PC-9 (cell line): ENCODE measurements at places on chromosomes 5 and 9. TPM values are rescaled to one million over a fixed set of nuclear protein-coding genes. Genes with fewer than 3 reads are reported as not detected.

DNA sequence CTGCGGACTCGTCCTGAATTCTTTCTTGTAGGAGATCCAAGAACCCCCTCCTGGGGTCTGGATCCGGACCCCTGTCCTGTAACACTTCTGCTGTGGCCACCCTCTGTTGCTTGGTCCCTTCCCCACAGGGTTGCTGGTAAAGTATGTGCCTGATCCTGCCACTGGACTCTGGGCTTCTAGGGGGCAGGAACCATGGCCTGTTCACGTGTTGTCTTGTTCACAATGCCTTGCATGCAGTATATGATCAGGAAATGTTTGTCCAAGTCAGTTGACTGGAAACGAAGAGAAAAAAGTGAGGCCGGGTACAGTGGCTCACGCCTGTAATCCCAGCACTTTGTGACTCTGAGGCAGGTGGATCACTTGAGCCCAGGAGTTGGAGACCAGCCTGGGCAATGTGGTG lies 139.3 kb upstream of the ALDH1B1 start:
- no peak for DNase-seq

DNA sequence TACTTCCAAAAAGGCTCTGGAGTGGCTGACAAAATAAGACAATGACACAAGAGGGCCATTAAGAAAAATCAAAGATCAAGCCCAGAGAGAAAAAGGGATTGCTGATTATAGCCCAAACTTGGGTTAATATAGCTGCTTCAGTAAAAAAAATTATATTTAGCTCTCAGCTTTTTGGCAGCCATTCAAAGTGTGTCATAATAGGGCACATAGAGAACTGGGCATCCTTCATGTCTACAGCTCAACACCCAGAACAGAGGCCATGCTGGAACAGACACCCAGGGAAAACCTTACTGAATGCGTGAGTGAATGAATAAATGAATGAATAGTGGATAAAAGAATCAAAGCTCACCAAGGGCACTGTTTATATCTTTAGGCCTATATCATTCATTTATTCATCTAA lies 110.1 kb downstream of the SLIT3 start:
- no peak for DNase-seq

- no peak for DNase-seq
Observed at GRCh38 chr5:92841604-92842155, 739.3 kb downstream of the NR2F1-AS1 start.

GRCh38 chr5:73376618-73377170 lies 71.9 kb downstream of the FOXD1 start:
- peak; percentile 45 for DNase-seq

DNA sequence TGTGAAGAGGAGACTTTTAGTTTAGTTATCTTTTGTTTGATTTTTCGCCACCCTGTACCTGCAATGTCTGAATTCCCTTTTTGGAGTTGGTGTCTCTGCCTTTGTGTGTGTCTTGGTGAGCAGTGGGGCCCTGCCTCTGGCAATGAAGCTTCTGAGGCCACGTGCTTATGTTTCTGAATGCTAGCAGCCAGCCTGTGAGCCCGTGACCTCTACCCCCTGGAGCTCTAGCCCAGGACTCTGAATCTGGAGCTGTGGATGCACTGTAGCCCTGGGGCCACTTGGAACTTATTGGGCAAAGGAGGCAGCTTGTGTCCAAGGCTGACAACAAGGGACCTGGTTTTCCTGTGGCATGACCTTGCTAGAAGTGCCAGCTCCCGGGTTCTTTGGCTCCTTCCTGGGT lies 19.4 kb downstream of the ENTREP1 start:
- DNase-seq = no peak

DNA sequence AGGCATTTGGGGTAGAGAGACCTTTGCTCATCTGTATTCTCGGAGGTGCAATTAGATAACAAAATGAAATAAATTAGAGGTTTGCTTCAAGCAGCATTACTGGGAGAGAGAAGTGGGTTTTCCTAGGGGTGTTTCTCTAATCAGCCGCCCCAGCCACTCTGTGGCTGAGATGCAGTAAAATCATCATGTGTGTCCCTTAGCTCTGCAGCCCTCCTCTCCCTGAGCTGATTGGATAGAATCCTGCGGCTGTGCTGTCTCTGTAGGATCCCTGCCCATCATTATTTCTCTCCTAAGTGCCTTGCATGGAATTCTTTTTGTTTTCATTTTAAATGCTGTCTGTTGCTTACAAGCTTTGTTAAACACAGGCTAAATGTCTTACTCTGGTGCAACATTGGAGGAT lies 171.4 kb downstream of the SH3GL2 start:
- no peak for DNase-seq

DNA sequence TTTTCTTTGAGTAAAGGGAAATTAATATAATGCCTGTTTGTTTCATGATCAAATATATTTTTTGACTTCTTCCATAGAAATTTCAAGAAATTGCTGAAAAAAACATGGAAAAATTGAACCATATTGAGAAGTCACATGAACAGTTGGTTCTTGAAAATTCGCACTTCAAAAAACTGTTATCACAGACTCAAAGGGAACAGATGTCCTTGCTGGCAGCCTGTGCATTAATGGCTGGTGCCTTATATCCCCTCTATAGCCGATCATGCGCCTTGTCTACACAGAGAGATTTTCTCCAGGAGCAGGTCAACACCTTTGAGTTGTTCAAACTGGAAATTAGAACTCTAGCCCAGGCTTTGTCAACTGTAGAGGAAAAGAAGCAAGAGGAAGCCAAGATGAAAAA lies 191.4 kb downstream of the CCDC171 start:
- no peak for DNase-seq

GRCh38 chr5:3122985-3123762 lies 371.7 kb upstream of the IRX2 start:
- DNase-seq = no peak

- no peak for DNase-seq
Observed at GRCh38 chr5:133353741-133354140, 258.6 kb downstream of the FSTL4 start.

GRCh38 chr5:92119110-92119509 lies 736.0 kb upstream of the ARRDC3 start:
- no peak for DNase-seq

DNA sequence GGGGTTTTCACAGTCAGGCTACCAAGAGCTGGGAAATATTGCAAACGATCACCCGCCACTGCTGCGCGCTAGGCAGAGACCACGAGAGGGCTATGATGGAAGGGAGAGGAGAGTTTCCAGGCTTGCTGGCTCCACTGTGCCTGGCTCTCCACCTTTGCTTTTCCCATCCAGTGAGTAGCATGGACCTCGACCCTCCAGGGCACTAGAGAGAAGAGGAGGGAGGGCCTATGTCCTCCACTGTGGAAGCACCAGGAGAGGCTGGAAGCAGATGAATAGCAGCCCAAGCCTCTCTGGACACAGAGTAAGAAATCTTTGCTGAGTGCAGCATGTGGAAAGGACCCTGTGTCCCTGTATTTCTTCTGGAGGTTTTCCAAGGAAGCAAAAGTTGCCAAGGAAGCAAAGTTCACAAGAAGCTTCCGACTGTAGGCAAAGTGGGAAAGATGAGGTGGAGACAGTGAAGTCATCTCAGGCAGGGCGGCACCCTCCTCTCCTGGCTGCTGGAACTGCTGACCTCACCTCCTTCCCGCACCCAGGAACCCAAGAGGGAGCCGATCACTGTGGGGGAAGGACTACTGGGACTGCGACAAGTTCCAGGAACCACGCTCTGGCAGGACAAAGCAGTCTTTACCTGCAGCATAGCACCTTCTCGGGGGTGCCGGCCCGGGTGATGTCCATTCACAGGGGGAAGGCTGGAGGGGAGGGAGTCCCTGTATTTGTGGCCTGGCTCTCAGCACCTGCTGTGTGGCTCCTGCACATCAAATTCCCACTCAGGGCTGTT lies 79.6 kb downstream of the CSNK1A1 start:
- DNase-seq = peak; percentile 54

DNA sequence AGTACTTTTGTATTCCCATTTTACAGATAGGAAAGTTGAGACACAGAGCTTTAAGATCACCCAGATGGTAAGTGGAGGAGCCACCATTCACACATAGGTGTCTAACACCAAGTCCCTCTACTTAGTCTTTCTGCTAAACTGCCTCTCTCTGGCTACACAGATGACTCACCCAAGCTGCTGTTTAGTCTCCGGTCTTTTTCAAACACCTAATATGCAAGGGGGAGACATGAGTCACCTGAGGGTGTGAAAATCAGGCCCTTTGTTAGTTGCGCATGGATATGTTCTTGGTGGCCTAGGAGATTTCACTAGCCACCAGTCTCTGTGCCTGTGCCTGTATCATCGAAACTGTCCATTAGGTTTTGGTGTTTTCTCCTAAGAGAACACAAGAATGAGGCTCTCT lies 117.8 kb downstream of the MAST4 start:
- DNase-seq = peak; percentile 5

DNA sequence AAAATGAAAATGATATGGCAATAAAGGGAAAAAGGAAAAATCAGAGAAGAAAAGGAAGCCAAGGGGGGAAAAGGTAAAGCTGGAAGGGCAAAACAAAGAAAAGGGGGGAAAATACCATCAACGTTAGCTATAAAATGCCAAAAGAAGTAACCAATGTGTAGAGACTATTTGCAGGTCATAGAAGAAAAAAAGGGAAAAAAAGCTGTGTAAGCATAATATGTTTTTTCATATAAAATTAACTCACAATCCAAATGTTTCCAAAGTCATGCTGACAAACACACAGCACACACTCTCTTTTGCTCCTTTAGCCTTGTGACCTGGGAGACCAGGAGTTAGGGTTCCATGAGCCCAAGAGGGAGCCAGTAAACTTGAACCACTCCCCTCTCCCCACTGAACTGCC lies 18.2 kb downstream of the FBN2 start:
- no peak for DNase-seq

DNA sequence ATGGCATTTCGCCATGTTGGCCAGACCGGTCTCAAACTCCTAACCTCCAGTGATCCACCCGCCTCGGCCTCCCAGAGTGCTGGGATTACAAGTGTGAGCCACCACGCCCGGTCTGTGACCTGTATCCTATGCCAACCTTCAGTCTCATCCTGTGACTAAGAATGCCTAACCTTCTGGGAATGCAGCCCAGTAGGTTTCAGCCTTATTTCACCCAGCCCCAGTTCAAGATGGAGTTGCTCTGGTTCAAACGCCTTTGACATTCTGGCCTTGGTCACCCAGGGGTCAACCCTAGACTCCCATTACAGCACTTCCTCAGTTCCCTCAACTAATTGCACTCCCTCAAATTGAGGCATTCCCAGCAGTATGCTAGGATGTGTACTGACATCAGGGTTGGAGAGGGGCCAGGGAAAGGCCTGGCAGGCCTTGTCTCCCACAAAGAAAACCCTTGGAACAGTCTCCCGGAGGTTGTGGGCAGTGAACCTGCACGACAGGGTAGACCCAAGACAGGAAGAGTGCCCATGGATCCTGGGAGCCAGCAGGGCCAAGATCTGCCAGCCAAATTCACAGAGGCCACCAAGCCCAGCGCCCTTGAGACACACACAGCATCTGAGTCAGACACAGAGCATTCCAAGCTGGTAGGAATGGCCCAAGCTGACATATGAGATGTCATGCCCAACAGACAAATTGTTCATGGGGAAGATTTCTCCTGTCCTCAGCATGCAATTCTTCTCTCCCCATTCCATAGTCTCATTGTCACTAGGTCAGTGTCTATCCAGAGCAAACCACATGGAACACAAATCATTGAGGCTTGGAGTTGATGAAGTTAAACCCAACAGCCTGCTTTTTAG lies 24.9 kb upstream of the SMU1 start:
- peak; percentile 68 for DNase-seq

DNA sequence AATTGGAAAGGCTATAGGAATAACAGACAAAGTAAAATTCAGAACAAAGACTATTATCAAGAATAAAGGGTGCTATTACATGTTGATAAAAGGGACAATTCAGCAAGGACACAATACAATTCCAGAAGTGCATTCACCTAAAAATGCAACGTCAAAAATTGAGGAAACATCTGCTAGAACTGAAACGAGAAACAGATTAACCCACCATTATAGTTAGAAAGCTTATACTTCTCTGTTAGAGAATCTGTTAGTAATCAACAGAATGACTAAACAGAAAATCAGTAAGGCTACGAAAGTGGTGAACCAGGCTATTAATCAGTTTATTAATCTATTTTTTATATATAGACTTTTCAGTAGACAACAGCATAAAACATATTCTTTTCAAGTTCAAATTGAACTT lies 14.8 kb downstream of the FCN1 start:
- no peak for DNase-seq

DNA sequence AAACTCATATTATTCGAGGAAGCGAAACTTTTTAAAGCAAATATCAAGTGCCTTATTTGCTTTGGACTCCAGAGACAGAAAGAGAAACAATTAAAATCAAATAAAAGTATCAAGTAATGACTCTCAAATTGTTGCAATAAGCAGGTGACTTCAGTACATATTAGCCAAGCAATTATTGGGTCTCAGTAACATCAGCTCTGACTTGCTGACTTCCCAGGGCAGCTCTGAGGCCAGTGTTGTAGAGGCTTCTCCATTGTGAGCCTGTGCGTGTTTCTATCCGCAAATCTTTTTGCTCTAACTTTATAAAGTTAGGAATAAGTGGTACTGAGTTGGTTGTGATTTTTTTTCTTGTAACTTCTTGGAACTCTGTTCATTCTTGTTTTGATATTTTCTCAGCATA lies 186.8 kb upstream of the PRLR start:
- no peak for DNase-seq

GRCh38 chr5:172010278-172010677 lies 3.8 kb upstream of the FBXW11 start:
- DNase-seq = no peak

DNA sequence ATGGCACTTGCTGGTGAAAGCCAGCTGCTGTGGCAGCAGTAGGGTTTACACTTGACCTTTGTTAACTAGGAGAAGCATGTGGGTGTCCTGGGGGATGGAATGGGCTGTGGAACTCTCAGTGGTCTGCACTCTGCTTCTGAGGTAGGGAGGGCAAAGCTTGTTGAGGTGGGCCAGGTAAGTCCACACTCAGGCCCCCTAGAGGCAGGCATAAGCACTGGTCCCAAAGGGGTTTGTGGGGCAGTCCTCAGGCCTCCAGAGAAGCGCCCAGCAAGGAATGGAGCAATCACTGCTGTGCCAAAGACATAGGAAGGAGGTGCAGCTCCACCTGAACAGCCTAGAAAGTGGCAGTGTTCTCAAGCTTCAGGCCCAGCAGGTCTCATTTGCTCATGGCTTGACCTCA lies 34.7 kb downstream of the INSL4 start:
- no peak for DNase-seq

GRCh38 chr9:98216391-98216790 lies 24.0 kb upstream of the CORO2A start:
- DNase-seq = no peak

DNA sequence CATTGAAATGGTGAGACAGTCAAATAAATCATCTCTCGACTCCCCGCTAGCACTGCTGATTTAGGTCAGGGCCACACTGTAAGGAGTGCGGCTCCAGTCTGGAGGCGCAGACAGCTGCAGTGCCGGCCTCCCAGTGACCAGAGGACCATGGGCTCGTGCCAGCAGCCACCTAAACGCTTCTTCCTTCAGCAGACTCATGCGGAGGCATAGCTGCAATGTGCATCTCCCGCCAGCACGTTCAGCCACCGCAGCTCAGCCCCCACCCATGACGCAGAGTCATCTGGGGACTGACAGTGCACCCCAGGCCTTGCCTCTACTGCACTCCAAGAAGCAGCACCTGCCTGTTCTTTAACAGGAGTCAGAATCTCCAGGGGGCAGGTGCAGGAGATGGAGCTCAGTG lies 13.6 kb upstream of the MAPK9 start:
- no peak for DNase-seq

SYK gene
- 23.3 and 32.1 TPM in 2 replicates for total RNA-seq

SIT1 gene
- not detected in 2 replicates for total RNA-seq

HAVCR2 gene
- 0.25 TPM in 1 of 2 replicates, not detected in the other for total RNA-seq

COL15A1 gene
- total RNA-seq = not detected in 2 replicates

CAMK4 gene
- total RNA-seq = not detected in 2 replicates

HBEGF gene
- total RNA-seq = 8.5 and 9.0 TPM in 2 replicates

ZNF462 gene
- 3.2 and 4.8 TPM in 2 replicates for total RNA-seq
